ENCODE measurements at places on chromosomes 7 and 10.

- peak; percentile 72 for DNase-seq
Observed at GRCh38 chr7:129829737-129830631, 122.8 kb downstream of the UBE2H start.

GRCh38 chr10:63653747-63654146 lies 132.5 kb downstream of the REEP3 start:
- DNase-seq, result no peak

DNA sequence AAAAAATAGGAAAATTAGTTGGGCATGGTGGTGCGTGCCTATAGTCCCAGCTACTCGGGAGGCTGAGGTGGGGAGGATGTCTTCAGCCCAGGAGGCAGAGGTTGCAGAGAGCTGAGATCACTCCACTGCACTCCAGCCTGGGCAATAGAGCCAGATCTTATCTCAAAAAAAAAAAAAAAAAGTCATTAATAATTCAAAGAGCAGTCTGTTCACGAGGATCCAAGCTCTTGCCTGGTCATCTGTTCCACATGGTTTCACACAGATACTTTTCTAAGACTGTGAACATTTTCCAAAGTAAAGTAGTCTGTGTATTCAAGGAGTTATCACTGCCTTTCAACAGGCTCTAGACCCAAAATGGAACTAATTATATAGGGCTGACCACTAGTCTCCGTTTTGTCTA lies 86.9 kb downstream of the ZNF277 start:
- DNase-seq, result peak; percentile 20

DNA sequence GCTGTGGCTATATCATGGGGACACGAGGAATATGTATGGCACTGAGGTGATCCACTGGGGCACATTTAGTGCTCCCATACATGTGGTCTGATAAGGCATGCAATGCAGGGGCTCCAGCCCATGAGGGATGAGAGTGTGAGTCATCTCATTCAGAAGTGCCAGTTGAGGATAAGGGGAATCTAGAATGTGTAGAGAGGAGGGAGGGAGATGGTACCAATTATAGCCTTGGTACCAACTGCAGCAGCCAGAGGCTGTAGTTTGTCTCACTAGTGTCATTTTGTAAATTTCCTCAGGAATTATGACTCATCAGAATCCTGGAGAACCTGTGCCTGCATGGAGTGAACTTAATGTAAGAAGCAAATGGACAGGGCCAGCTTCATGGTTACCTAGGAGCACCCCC lies 46.2 kb downstream of the LAMB4 start:
- DNase-seq, result peak; percentile 27

DNA sequence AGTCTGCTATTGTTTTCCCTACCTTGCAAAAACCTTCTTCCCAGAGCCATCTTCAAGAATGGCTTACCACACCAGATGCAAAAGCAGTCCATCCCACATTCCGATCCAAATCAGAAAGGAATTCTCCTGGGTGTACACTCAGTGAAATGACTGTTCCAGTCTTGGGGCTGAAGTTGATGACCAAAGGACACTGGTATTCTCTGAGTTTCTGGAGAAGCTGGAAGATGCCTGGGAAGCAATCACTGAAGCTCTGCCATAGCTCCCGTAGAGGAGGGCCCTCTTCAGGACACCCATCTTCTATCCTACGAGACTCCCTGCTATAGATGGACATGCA lies 155.7 kb downstream of the LCOR start:
- peak; percentile 38 for DNase-seq

DNA sequence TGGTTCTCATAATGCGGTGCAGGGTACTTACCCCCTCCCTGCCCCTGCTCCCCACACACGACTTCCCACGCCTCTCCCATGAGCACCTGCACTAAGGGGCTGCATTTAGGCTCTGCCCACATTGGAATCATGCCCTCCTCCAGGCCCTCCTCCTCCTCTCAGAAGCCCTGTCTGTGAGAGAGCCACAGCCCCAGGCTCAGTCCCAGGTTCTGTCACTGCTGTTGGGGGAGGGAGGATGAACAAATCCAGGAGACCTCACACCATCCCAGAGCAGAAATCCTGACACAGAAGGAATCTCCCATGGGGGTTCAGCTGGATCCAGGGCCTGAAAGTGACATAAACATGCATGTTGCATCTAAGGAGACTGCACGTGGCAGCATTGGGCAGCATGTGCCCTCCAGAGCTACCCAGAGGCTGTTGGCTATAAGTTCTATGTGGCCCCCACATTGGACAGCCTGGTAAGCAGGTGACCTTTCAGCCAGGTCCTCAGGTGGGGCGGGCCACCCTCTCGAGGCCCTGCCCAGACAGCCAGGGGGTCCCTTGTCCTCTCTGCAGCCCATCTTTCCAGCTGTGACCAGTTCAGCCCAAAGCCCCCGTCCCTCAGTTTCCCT lies 1.6 kb upstream of the PILRA start:
- DNase-seq, result no peak

DNA sequence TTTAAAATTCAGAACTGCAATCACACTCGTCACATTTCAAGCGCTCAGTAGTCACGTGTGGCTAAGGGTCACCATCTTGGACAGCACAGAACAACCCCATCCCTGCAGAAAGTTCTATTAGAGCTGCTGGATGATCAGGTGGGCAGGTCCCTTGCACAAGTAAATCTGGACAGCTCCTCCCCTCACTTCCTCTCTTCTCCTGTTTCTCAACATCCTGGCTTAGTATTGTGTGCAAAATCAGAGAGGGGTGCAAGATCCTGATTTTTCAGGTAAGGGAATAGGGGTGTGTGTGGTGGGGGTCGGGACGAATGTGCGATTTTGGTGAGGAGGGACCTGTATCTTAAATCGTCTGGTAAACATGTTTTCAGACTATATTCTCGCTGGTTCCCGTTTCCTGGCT lies at the start of gene GIMAP4:
Gene GIMAP4, plus strand, starts transcription at position 222 of the 400 bp plus-strand sequence. CDS start 2,512 bp downstream, outside the sequence.
- DNase-seq, result no peak

DNA sequence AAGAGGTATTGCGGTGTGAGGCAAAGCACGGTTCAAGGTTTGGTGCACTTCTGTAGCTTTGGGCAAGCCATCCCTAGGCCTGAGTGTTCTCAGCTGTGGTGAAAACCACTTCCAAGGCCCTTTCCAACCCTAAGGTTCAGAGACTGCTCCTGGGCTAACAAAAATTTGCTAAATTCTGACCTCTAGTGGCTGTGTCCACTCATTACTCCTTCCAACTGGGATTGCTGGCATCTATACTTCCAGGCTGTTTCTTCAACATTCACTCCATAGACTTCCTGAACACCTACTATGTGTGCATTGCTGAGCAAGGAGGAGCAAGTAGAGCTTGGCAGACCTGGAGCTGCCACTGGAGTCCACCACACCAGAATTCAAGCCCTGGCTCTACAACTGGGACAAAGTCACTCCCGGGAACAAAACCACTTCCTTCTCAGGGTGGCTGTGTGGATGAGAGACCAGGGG lies 29.3 kb upstream of the SH3PXD2A start:
- peak; percentile 12 for DNase-seq

- no peak for DNase-seq
Observed at GRCh38 chr7:157253850-157254249, 83.0 kb upstream of the DNAJB6 start.

GRCh38 chr7:831596-832166 lies 595 bp upstream of the SUN1 start:
- DNase-seq, result peak; percentile 92

GRCh38 chr10:17645621-17646345 lies 1.8 kb downstream of the STAM start:
- peak; percentile 18 for DNase-seq

GRCh38 chr10:77413231-77413630 lies 224.4 kb downstream of the KCNMA1 start:
- DNase-seq, result no peak

DNA sequence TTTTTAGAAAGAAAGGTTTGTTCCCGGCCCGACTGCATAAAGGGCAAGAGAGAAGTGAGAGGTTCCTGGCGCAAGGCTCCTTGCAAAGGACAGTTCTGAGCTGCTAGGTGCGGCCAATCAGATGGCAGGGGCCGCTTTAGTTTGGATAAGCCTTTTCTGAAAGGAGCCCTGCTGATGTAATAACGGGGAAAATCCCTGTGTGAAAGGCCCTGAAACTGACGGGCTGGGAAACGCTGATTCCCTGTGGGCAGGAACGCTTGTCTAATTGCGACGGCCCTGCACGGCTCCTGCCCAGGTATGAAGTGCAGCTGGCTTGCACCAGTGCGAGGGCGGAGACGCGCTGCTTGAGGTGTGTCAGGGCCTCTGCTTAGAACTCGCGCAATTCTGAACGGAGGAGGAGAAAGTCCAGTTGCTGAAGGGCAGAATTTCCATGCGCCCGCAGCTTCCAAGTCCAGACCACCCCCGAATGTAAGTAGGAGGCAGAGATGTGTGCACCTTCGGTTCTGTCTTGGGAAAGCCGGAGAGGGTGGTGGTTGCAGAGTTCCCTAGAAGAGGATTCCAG lies 30.5 kb downstream of the TACC2 start:
- no peak for DNase-seq

- no peak for DNase-seq
Observed at GRCh38 chr10:121631365-121632029, 33.3 kb upstream of the FGFR2 start.

DNA sequence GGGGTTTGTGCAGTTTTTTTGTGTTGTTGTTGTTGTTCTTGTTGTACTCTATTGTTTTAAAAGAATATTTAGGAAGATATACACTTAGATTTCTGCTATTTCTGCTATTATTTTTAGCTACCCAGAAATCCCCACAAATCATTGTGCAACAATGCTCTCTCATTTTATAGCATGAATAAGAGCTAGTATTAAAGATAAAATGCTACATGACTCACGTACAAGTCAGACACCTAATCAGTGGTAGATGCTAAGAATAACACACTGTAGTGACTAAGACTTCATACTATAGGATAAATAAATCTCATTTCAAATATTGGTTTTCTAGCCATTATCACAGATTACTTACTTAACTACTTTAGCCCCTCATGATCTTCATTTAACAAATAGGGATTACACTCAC lies 920.5 kb downstream of the KCNMA1 start:
- peak; percentile 89 for DNase-seq

GRCh38 chr7:43296306-43296705 lies 183.9 kb downstream of the HECW1 start:
- no peak for DNase-seq

GRCh38 chr10:64071218-64071617 lies 550.0 kb downstream of the REEP3 start:
- DNase-seq, result peak; percentile 32

- no peak for DNase-seq
Observed at GRCh38 chr10:62900829-62901571, 84.8 kb upstream of the EGR2 start.

DNA sequence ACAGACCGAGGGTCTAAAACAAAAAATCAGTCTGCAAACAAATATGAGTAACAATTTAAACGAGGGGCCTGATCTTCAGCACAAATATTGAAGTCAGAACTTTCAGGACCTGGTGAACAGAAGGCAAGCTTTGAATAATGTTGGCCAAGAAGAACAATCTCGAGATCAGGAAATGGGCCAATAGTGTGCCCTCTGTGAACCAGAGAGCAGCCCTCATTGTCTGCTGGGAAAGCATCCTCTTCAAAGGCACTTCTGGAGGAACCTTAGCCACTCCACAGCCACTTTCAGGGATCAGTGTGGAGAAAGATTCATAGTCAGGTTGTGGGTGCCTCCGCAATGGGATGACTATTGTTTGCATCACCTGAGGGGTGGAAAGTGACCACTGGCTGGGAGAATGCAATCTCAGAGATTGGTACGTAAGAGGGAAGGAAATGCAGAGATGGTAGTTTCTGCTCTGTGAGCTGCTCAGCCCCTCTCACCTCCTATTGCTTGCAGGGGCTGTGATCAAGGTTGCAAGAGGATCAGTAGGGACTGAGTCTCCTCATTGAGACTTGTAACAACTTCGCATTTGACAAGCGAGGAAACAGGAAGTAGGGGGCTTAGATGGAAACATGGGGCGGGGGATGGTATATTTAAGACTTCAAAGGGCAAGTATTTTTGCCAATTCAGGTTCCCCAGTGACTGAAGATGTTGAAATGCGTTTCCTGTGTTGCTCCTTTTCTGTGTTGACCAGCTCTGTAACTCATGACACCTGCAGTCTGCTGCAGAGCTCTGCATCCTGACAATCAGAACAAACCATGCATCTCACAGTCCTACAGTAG lies 28.4 kb upstream of the IFRD1 start:
- no peak for DNase-seq

- DNase-seq, result no peak
Observed at GRCh38 chr7:95682913-95683312, 86.6 kb upstream of the PDK4 start.

GRCh38 chr10:79124066-79124465 lies 55.3 kb downstream of the ZMIZ1 start:
- DNase-seq, result no peak

DNA sequence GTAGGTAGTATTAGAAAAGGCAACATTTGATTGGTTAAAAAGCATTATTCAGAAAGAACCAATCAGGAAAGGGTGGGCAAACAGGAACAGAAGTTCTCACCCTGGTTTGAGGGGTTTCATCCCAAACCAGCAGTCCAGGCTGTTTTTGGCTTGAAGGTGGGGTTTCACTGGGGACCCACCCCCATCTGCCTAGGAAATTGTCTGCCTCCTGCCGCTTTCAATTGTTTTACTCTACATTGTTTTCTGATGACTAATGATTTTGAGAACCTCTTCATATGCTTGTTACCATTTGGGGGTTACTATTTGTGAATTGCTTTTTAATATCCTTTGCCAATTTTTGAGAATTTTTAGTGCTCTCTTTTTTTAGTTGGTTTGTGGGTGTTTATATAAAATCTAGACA lies 3.3 kb upstream of the PCBD1 start:
- DNase-seq, result peak; percentile 29

GRCh38 chr10:36455526-36456133 lies 669.8 kb upstream of the ANKRD30A start:
- no peak for DNase-seq

GRCh38 chr10:5047912-5048628 lies 44.4 kb upstream of the AKR1C2 start:
- no peak for DNase-seq

DNA sequence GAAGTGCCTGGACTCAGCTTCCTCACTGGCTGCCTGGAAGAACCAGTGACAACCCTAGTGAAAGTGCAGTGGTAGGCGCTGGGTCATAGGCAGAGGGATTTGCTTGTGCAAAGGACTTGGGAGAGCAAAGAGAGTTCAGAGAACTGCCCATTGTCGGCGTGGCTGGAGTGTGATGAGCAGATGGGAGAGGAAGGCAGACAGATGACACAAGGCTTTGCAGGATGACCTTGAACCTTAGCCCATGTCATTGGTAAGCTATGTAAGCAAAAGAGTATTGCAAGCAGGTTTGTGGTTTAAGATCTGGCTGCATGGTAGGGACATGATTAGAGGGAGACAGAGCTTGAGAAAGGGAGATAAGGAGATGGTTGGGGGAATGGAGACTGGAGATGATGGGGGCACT lies 35.3 kb upstream of the NOBOX start:
- DNase-seq, result no peak
